ENCODE measurements at places on chromosomes 11 and 22.

GRCh38 chr22:23401910-23402274 is 178.2 kb downstream of the IGLL1 start:
- no peak for DNase-seq

- no peak for DNase-seq
Measured at GRCh38 chr11:16012125-16012751, 344.1 kb downstream of the SOX6 start.

- DNase-seq: no peak
Measured at GRCh38 chr11:1162491-1163311, 4.9 kb downstream of the MUC5AC start.

DNA sequence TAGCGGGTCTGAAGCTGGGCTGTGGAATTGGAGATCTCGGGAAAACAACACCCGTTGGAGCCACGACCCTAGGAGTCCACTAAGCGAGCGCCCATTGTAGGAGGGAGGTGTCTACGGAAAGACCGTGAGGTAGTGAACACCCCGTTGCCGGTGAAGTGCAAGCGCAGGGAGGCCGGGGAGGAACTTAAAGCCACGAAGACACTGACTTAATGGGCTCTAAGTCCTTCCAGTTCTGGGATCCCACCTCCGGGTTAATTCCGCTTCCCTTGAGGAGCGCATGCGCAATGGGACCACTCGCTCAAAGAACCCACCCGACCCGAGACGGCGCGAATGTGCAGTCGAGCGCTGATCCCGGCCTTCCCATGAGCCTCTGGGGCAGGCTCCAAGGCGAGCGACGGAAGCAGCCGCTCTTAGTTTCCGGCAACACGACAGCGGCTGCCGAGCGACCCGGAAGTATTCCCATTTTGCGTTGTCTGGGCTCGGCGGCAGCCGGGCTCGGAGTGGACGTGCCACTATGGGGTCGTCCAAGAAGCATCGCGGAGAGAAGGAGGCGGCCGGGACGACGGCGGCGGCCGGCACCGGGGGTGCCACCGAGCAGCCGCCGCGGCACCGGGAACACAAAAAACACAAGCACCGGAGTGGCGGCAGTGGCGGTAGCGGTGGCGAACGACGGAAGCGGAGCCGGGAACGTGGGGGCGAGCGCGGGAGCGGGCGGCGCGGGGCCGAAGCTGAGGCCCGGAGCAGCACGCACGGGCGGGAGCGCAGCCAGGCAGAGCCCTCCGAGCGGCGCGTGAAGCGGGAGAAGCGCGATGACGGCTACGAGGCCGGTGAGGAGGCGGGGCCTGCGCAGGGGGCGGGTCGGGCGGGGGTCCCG is at the start of gene SART1:
Gene SART1 (plus strand): TSS at position 468 of the 874 bp plus-strand sequence. CDS start 47 bp downstream, at position 515.
- DNase-seq: peak; percentile 95

GRCh38 chr22:44146088-44146861 is 34.5 kb upstream of the PARVG start:
- DNase-seq: no peak

DNA sequence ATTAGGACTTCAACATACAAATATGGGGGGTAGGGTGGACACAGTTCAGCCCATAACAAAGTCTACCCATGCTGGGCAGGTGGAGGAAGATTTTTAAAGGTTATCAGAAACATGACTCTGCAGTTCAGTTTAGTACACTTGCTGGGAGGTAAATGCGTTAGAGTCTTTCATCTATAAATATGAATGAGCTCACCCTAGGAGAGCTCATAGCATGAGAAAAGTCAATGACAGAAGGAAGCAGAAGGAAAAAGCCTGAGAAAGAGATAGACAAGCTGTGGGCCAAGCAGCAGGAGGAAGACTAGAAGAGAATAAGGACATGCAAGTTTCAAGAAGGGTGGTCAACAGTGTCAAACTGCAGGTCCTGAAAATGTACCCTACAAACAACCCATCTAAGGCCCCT is 27.0 kb upstream of the FSHB start:
- DNase-seq: no peak

- DNase-seq: no peak
Measured at GRCh38 chr11:10289765-10290380, 4.1 kb downstream of the SBF2 start.

- DNase-seq: no peak
Measured at GRCh38 chr11:101721270-101721669, 137.5 kb upstream of the TRPC6 start.

DNA sequence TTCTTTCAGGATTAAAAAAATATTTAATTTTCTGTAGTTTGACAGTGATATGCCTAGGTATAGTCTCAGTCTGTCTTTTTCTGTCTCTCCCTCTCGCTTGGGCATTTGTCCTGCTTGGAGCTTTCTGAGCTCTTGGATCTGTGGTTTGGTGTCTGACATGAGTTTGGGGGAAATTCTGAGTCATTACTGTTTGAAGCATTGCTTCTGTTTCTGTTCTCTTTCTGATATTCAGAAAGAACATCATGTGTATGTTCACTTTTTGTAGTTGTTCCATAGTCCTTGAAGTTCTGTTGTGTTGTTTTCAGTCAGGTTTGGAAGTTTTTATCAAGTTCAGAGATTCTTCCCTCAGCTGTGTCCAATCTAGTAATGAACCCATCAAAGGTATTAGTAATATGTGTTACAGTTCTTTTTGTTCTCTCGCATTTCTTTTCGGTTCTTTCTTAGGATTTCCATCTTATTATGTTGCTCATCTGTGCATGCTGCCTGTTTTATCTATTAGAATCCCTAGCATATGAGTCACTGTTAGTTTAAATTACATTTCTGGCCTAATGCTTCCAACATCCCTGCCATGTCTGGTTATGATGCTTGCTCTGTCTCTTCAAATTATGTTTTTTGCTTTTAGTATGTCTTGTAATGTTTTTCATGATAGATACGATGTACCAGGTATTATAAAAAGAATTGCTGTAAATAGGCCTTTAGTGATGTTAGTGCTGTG is 48.4 kb downstream of the DDX10 start:
- DNase-seq: no peak

Data from stimulated activated CD4-positive, alpha-beta T cell treated with anti-CD3 and anti-CD28 coated beads, Interleukin-12 subunit alpha, Interleukin-12 subunit beta, amount 100 ng/mL, for 48 hours (primary cell).